ENCODE measurements at places on chromosomes 6 and 20.

DNA sequence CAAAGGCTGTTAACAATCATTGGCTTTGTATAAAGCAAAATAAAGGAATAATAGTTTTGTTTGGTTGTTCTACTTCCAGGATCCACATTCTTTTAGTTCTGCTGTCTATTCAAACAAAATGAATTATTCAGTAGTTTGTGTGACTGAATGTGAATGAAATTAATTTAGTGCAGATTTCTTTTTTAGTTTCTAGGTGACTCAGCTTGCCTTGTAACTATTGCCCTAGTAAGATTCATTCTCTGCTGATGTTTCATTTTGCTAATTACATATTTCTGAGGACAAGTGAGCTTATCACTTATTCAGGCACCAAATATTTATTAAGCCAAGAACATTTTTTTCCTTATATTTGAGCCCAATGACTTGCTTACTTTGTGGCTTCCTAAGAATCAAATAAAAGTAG, 46.5 kb upstream of the RIPOR2 start:
- DNase-seq = no peak

GRCh38 chr6:108869876-108870275, 21.7 kb downstream of the ARMC2 start:
- no peak for DNase-seq

DNA sequence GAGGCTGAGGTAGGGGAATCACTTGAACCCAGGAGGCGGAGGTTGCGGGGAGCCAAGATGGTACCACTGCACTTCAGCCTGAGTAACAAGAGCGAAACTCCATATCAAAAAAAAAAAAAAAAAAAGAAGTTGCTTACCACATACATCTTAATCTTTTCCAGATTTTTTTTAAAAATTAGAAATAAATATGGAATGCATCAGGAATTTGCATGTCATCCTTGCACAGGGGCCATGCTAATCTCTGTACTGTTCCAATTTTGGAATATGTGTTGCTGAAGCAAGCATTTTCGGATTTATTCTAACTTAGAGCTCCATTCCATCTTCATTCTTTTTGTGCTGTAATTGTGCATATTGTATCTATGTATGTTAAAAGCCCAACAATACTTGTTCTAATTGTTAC, 62.5 kb downstream of the TRPC4AP start:
- no peak for DNase-seq

DNA sequence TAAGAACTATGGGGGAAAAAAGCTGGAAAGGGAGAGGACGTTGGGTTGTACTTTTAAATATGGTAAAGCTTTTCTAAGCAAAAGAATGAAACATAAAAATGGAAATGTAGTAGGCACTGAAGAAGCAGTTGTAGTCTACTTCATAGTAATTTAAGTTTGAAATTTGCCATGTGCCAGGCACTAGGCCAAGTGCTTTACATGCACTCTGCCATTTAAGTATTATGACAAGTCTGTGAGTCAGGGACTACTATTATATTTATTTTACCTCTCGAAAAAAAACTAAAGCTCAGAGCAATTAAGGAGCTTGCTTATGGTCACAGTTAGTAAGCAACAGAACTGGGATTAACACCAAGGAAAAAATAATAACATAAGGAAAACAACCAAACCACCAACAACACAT, 257.8 kb downstream of the GMDS start:
- no peak for DNase-seq

DNA sequence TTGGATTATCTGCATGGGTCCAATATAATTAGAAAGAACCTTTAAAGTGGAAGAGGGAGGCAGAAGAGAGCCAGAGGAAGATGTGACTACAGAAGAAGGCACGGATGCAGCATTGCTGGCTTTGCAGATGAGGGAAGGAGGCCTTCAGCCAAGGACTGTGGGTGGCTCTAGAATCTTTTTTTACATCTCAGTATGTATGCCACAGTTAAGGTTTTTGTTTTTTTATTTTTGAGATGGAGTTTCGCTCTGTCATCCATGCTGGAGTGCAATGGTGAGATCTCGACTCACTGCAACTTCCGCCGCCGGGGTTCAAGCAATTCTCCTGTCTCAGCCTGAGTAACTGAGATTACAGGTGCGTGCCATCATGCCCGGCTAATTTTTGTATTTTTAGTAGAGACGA, 49.3 kb downstream of the MCM8 start:
- no peak for DNase-seq

- DNase-seq = no peak
Observed at GRCh38 chr20:58515233-58516212, at the start of gene APCDD1L. Gene APCDD1L, minus strand, starts transcription at chr20:58515399. Its CDS starts 692 bp downstream, at chr20:58514707.
